ENCODE measurements at places on chromosomes 5 and 9.

DNA sequence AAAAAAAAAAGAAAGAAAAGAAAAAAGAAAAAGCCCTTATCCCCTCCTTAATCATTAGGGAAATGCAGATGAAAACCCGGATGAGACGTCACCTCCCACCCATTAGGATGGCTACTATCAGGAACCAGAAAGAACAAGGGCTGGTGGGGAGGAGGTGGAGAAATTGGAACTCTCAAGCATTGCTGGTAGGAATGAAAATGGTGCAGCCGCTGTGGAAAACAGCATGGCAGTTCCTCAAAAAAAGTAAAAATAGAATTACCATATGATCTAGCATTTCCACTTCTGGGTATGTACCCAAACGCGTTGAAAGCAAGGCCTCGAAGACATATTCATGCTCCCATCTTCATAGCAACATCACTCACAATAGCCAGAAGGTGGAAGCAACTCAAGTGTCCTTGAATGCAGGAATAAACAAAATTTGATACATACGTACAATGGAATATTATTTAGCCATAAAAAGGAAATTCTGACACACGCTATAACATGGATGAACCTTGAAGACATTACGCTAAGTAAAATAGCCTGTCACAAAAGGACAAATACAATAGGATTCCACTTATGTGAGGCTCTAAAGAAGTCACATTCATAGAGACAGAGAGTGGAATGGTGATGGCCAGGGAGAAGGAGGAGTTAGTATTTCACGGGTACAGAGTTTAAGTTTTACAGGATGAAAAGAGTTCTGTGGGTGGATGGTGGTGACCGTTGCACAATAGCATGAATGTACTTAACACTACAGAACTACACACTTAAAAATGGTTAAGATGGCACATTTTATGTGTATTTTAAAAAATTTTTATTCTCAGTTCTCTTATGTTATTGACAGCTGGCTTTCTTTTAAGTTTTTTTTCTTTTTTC lies 166.8 kb upstream of the IER5L start:
- no peak for DNase-seq

GRCh38 chr9:95511616-95511931 lies 5.2 kb downstream of the PTCH1 start:
- no peak for DNase-seq

GRCh38 chr5:107630184-107630583 lies 40.6 kb downstream of the EFNA5 start:
- DNase-seq = no peak

- no peak for DNase-seq
Measured at GRCh38 chr5:53164478-53165165, 55.1 kb upstream of the MOCS2 start.

GRCh38 chr5:82259172-82259800 lies 18.9 kb downstream of the RPS23 start:
- no peak for DNase-seq

GRCh38 chr9:114169029-114169951 lies 14.0 kb downstream of the COL27A1 start:
- DNase-seq = peak; percentile 78

- no peak for DNase-seq
Measured at GRCh38 chr9:125950880-125951471, 203.8 kb downstream of the PBX3 start.

DNA sequence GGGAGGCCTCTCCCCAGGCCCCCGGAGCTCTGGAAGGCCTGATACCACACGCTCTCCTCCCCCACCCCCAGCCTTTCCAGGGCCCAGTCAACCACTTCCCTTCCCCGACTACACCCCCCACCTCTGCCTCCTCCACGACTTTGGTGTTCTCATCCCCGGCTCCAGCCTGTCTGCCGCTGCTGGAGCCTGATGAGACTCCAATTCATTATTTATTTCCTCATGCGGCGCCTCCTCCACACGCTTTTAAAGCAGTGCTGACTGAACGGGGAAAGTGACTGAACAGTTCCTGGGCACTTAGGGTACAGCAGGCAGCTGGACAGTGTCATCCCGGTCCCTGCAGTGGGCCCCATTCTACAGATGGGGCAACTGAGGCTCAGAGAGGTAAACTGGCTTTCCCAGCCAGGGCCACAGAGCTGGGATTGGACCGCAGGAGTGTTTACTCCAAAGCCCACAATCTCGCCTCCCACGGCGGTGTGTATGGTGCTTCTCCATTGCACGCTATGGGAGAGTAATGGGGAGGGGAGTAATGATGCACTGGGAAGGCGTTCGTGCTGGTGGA lies 15.9 kb upstream of the RPL26L1 start:
- peak; percentile 65 for DNase-seq

GRCh38 chr5:133353741-133354140 lies 258.6 kb downstream of the FSTL4 start:
- DNase-seq = peak; percentile 39

DNA sequence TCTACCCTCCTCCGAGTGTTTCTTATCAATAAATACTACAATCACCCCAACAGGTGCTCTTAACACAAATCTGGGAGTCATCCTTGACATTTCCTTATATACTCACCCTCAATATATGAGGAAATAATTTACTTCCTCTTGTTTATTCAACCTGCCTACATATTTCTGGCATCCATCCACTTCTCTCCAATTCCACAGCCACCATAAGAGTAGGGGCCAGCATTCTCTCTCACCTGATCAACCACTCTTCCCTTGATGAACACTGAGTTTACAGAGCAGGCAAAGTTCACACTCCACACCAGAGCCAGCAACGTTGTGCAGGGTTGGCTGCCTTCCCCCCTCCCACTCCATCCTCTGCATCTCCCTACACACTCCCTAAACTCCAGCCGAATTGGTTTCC lies 904.3 kb upstream of the DMAC1 start:
- no peak for DNase-seq

GRCh38 chr9:76298521-76299144 lies 95.6 kb downstream of the RFK start:
- DNase-seq = no peak
